ENCODE measurements at places on chromosomes 11 and 22.

- DNase-seq: no peak
These were observed 68.1 kb downstream of the LRRC32 start for GRCh38 chr11:76602431-76602861.

DNA sequence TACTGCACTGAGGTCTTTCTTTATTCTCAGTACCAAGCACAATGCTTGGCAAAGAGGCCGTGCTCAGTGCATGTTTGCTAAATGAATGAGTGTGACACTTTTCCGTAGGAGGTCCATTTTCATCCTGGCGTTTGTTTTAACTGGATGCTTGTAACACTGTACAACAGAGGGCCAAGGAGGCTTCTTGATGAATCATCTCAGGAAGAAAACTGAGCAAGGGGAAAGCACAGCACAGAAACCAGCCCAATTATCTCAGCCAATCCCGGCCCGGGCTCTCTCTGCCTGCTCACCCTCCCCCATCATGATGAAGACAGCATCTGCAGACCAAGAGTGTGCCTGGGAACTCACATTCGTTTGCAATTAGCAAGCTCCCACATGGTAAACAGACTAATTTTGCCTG, 570.3 kb downstream of the OPCML start:
- no peak for DNase-seq

- no peak for DNase-seq
These were observed 11.8 kb downstream of the SCYL1 start for GRCh38 chr11:65536412-65537295.

DNA sequence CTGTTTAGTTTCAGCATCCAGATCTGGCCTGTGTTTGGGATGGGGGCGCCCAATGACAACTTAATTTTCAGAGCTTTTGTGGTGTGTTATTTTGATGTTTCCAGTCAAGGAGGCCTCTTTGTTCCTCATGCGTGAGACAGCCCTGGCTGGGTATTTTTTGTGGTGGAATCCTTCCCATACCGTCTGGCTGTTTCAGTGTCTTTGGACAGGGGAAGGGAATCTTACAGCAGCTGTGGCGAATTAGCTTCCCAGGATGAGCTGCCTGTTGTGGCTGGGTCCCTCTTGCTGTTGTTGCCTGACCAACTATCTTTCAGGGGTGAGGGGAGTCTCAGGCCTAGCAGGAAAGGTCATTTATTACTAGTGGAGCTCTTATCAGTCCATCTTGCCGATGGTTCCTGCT, 138.8 kb downstream of the ARHGAP20 start:
- no peak for DNase-seq

DNA sequence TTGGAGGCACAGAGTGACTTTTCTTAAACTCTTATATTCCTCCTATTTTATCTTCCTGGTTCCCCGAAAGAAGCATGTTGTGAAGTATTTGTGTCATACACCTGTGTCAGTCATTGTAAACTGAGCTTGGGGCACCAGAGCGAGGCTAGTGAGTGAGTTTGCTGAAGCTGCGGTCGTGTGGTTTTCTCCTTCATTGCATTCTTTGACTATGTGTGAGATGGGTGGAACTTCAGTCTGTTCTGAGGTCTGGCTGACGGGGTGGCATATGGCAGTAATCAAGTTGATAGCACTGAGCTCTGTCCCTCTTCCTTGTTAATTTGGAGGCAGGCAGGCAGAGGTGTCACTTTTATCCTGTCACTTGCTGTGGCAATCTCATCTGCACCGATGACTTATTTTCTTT, 4.2 kb downstream of the VPS26B start:
- no peak for DNase-seq

GRCh38 chr11:69437001-69437875, 44.2 kb upstream of the LINC01488 start:
- no peak for DNase-seq

GRCh38 chr11:84247926-84248325, 961.8 kb upstream of the CCDC90B start:
- DNase-seq: no peak

- no peak for DNase-seq
These were observed 14.9 kb downstream of the RAC2 start for GRCh38 chr22:37229012-37229804.

GRCh38 chr11:133776671-133777367, 68.5 kb downstream of the SPATA19 start:
- no peak for DNase-seq

GRCh38 chr11:115616971-115617370, 112.8 kb upstream of the CADM1 start:
- no peak for DNase-seq

DNA sequence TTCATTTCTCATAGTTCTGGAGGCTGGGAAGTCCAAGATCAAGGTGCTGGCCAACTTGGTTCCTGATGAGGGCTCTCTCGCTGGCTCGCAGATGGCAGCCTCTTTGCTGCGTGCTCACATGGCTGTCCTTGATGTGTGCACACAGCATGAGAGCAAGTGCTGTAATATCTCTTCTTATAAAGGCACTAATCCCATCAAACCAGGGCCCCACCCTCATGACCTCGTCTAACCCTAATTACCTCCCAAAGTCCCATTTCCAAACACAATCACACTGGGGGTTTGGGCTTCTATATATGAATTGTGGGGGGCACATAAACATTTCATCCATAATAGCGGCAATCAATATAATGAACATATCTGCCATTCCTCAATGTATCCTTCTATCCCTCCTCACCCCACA, 1062.1 kb downstream of the BRD1 start:
- no peak for DNase-seq

DNA sequence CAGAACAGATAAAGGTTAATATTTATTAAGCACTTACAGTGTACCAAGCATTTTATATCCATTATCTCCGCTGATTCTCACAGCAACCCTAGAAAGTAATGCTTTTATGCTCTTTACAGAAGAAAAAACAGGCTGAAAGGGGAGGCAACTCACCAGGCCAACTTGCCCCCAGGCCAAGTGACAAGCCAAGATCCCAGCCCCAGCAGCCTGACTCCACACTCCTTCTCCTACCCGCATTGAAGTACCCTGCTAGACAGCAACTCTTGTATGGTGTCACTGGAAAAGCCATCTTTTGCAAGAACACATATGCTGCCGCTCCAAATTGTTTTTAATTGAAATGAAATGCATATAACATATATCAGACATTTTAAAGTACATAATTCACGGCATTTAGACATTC, 25.6 kb downstream of the SMCO4 start:
- no peak for DNase-seq

DNA sequence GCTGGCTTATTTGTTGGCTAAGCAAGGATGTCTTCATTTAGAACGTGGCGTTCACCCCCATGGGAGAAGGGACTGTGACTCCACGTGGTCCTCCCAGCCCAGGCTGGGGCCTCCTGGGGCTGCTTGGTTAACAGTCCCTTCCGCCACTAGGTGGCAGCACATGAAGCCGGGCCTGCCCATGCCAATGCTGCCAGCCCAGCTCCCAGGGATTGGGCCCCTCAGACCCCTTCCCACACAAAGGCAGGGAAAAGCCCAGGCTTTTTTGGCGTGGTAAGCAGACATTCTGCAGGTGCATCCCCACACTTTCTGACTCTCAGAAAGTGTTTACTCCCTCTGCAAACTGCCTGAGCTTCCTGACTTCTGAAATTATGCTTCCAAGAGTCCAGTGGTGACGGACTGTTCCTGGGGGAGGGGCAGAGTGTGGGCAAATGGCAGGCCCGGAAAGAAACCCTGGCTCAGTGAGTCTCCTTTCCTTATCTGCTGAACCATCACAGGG, 3.1 kb downstream of the CBX6 start:
- peak; percentile 81 for DNase-seq

GRCh38 chr11:58999291-58999680, 60.0 kb downstream of the GLYATL1 start:
- no peak for DNase-seq

DNA sequence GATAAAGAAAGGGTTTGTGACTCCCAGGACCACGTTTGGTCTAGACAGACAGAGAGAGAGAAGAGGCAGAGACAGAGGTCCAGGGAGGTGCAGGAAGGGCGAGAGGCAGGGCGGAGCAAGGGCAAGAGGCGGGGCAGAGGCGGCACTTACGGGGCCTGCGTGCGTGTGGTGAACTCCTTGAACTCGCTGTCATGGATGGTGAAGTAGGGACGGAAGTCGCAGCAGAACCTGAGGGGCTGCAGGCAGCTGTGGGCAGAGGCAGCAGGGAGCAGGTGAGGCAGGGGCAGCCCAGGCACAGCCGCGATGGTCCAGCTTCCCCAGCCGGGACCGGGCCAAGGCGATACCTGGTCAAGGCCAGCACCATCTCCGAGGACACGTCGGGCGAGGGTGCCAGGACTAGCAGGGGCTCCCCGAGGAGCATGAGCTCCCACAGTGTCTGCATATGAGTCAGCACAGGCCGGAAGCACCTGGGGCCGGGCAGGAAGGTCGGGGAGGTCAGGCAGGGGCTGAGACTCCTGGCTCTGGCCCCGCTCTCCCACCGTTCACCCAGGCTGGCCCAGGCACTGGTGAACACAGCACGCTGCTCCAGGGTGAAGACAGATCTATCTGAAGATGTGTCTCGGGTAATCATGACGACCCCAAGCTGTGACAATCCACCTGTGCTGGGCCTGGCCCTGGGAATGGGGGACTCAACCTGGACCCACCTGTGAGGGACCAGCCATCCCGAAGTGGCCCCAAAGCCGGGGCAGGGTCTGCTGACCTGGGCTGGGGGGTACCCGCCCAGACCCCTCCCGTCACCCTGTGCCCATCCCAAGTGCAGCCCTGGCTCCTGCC, 7.2 kb upstream of the PLXNB2 start:
- DNase-seq: peak; percentile 52

- no peak for DNase-seq
These were observed 7.7 kb downstream of the CCS start for GRCh38 chr11:66600631-66601233.

DNA sequence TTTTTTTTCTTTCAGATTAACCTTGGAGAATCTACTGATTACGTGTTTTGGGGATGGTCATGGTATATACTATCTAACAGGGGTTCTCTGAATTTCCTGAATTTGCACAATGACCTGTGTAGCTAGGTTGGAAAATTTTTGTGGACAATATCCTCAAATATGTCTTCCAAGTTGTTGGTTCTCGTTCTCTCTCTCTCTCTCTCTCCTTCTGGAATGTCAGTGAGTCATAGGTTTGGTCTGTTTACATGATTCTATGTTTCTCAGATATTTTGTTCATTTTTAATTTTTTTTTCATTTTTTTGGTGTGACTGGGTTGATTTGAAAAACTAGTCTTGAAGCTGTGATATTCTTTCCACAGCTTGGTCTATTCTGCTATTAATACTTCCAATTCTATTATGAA, 604.0 kb upstream of the ANO3 start:
- DNase-seq: no peak

- DNase-seq: no peak
These were observed 82.0 kb upstream of the ARHGAP32 start for GRCh38 chr11:129273944-129274711.

DNA sequence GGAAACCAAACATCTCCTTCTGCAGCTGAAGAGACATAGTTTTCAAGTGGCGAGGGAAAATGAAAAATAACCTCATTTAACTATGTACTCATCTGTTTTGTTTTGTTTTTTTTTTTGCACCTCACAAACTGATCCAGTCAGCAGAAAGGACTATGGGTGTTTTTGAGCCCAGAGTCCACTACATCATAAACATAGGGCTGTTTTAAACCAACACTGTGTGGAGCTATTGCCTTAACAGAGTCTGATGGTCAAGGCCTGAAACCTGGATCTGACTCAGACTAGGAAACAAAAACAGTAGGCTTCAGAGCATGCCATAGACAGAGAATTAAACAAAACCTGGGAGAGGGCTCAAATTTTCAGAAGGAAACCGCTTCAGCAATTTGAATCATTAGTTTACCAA, 99.3 kb upstream of the FSHB start:
- DNase-seq: no peak

GRCh38 chr22:44620841-44621257, 81.2 kb upstream of the PRR5 start:
- DNase-seq: no peak

DNA sequence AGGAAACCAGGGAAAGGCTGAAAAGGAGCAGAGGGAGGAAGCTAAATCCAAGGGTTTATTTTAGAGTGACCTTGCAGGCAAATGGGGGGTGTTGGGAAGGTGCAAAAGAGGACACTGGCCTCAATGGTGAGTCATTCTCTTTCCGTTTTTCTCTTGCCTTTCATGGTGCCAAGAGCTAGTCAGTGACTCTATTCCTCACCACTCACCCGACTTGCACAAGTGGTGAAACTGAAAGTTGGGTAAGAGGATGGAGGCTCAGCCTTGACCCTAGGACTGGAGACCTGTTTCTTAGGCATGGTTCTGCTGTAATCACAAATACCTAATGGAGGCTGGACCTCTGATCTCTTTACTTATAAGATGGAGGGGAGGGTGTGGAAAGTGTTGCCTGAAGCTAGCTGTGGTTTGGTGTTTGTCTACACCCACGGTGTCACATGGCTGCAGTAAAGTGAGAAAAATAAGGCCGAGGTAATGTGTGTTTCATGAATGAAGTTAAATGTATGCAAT, 67.3 kb upstream of the CREB3L1 start:
- no peak for DNase-seq

- DNase-seq: no peak
These were observed 4.0 kb downstream of the NLRX1 start for GRCh38 chr11:119172513-119172912.

- no peak for DNase-seq
These were observed 1.4 kb downstream of the SLC25A17 start for GRCh38 chr22:40817737-40818136.

GRCh38 chr11:71325418-71326327, 73.3 kb upstream of the SHANK2 start:
- DNase-seq: no peak

DNA sequence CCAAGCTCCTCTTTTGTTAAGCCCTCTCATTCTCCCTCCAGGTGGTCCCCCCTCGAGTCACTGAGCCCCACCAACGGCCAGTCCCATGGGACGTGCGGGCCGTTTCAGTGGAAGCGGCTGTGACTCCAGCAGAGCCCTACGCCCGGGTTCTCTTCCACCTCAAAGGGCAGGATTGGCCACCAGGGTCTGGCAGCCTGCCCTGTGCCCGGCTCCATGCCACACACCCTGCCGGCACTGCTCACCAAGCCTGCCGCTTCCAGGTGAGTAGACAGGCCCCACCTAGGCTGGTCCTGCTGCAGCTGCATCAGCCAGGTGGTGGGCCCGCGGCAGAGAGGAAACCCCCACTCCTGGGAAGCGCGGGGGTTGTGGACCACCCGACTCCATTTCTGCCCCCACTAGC, 3.3 kb downstream of the TMEM132A start:
- DNase-seq: no peak

GRCh38 chr11:69238573-69239351, 55.2 kb upstream of the MYEOV start:
- DNase-seq: no peak

- DNase-seq: no peak
These were observed 516 bp downstream of the LRFN4 start for GRCh38 chr11:66857234-66857926.
